ENCODE measurements at places on chromosomes 13 and 19.

DNA sequence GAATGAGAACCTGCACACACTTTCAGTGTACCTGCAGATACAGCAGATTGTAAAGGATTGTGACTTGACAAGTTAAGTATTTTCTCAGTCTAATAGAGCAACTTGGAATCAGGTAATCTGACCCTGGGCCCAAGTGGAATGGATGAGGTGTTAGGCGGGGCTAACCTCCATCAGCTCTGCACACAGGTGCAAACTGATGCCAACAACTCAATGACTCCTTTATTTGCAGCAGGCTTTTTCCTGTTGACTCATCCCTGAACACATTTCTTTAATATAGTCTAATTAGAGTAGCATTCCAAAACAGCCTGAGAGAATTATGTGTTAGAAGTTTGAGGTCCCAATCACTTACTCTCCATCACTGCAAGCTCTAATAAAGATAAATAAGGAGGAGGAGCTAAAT, 48.8 kb downstream of the TPT1 start:
- DNase-seq: peak; percentile 15

DNA sequence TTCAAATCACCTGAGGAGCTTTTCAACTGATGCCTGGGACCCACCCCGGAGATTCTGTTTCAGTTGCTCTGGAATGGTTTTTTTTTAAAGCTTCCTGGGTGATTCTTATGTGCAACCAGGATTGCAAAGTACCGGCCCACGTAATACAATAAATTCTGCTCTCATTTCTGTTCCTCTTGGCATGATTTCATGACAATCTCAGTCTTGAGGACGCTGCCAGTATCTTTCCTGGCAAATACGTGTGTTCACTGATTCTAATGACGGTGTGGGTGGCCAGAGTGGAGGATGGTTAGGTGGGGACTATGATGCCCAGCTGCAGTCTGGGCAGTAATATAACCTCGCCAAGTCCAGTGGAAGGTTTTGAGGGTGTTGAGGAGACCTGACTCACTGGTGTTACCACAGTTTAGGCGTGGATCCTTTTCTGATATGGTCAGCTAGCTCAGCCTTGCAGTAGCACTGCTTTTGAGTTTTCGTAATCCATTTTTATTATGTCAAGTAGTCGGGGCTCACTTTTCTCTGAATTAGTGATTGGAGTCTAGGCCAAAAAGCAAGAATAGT, 49.4 kb downstream of the FAM124A start:
- no peak for DNase-seq

DNA sequence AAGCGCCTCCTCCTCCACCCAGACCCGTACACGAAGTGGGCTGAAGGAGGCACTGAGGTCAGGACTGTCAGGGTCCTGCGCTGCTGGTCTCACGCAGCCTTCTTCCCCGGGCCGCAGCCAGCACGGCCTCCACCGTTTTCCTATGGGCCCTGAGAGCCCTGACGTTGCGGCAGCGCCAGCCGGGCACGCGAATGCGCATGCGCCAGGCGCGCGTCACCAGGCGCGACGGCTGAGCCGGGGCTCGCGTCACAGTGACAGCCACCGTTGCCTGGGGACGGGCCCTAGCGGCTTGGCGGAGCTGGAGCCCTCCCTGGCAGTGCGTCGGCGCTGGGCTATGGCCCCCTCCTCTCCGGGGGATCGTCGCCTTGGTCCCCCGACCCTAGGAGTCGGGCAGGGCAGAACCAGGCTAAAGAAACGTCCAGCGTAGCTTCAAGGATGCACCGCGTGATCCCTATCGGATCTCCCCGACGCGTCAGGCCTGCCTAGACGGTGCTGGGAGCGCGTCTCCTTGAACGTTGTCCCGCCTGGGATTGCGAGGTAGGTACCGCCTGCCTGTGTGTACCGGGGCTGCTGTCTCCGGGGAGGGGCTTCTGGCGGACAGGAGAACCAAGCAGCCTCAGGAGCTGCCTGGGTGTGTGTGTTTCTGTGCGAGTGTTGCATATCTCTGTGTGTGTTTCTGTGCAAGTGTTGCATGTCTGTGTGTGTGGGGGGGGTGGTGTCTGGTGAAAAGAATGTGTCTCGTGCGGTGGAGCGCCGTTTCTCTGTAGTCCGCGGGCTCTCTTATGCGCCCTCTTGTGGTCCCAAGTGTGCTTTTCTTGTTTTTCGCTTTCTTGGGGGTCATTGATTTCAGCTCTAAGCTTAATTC, 43.2 kb downstream of the ZNF571 start:
- peak; percentile 82 for DNase-seq

GRCh38 chr19:813219-814151, 8.3 kb downstream of the PLPPR3 start:
- no peak for DNase-seq

DNA sequence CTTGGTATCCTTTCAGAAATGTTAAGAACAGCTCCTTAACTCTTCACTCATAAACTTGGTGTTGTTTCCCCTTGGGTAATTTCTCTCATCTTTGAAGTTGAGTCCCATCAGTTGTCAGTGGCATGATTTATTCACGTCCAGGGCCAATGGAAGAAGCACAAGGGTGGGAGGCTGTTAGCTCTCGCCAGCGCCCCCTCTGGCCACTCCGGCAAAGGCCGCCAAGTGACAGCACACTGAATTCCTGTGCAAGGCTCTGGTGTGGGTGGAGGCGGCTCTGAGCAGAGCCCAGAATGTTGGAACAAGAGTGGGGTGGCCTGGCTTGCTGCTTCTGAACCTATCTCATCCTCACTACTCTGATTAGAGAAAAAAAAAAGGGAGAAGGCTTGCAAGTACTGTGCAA, 13.1 kb upstream of the MEDAG start:
- DNase-seq: no peak

GRCh38 chr13:106619688-106620555, 52.0 kb upstream of the ARGLU1 start:
- no peak for DNase-seq

- DNase-seq: peak; percentile 63
These were observed 7.6 kb downstream of the PIK3R2 start for GRCh38 chr19:18160493-18160970.

GRCh38 chr13:30325668-30326067, 18.3 kb upstream of the KATNAL1 start:
- DNase-seq: no peak

DNA sequence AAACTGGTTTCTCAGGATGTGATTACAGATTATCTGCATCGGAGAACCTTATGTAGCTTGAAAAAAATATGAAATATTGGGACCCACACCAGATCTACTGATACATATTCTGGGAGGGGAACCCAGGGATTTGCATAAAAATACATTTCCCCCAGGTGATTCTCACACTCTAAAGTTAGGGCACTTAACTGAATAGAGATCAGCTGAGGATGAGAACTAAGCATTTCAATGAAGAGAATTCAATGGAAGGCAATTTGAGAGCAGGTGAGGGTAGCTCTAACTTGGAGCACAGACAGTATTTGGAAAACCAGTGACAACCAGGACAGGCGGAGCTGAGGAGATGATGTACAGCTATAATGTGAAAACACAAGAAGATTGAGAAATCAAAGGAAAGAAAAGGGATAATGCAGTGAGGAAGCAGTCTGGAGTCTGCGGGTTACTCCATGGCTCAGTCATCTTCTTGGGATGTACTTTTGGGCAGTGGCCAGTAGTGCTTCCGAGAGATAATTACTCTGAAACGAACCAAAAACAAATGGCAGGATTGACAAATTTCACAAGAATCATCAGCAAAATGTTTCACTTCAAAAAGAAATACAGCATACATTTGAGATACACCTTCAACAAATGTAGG, 6.1 kb upstream of the OXGR1 start:
- DNase-seq: no peak

- DNase-seq: no peak
These were observed 9.0 kb upstream of the ACSBG2 start for GRCh38 chr19:6126335-6126974.

GRCh38 chr13:41641429-41641828, 184.1 kb downstream of the RGCC start:
- DNase-seq: no peak

DNA sequence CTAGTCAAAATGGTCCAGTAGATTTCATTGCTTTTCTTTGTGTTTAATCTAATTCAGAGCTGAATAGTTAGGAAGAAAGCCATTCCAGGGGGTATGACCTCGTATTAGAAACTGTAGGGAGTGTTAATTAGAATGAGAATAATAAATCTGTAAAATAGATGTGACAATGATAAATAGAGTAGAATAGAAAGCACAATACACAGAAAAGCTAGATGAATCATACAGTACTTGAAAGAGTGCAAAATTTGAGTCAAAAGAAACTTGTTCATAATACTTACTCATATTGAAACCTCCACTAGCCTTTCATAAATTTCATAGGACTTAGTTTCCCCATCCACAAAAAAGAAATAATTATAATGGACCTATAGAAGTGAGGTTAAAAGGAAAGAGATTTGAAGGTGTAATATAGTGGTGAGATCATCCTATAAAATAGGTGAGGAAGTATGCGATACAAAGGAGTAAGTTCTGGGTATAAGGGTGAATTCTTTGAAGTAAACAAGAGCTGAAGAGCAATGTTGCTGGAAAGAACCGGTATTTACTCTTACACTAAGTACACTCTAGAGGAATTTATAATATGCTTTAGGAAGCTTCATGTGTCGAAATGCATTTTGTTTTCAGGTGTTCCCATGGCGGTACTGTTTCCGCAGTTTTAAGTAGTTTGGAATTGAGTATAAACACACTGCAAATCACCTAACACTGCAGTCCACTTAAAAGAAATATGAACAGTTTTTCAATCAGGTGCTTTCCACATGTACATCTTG, 21.9 kb downstream of the PCDH17 start:
- DNase-seq: no peak

GRCh38 chr19:38877781-38878574, at the start of gene RINL:
Gene RINL, minus strand, starts transcription at chr19:38878275. Its CDS starts 1,533 bp downstream, at chr19:38876742.
- DNase-seq: peak; percentile 80

- no peak for DNase-seq
These were observed 10.6 kb downstream of the PLPP2 start for GRCh38 chr19:280541-281009.

- no peak for DNase-seq
These were observed 229.2 kb downstream of the TUBA3C start for GRCh38 chr13:18952225-18953016.

DNA sequence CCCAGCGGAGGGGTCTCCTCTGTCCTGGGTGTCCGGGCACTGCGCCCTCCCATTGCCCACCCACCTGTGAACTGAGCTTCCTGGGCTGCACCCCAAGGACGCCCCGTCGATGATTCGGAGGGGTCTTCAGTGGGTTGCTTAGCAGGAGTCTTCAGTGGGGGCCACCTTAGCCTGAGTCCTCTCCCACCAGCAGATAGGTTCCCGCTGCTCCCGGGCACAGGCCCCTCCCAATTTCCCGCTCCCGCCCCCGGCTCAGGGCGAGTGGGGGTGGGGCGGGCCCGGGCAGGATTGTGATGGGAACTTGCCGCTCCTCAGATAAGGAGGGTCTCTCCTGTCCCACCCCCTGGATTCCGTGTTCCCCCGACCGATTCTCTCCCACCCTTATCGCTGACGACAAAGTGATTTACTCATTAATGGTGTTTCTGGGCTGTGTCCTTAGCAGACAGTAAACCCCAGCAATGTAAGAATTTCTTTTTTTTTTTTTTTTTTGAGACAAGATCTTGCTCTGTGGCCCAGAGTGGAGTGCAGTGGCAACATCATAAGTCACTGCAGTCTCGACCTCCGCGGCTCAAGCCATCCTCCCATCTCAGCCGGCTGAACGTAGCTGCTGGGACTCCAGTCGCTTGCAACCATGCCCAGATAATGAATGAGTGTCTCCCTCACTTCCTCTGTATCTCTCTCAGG, 655 bp upstream of the S1PR5 start:
- no peak for DNase-seq

GRCh38 chr19:33219261-33219815, 6.3 kb downstream of the SLC7A10 start:
- no peak for DNase-seq

- DNase-seq: peak; percentile 95
These were observed 5.8 kb downstream of the FTL start for GRCh38 chr19:48970923-48971395.

GRCh38 chr13:113064000-113064533, 41.5 kb upstream of the F7 start:
- DNase-seq: no peak

GRCh38 chr13:97386801-97387484, 47.0 kb upstream of the RAP2A start:
- DNase-seq: peak; percentile 59

DNA sequence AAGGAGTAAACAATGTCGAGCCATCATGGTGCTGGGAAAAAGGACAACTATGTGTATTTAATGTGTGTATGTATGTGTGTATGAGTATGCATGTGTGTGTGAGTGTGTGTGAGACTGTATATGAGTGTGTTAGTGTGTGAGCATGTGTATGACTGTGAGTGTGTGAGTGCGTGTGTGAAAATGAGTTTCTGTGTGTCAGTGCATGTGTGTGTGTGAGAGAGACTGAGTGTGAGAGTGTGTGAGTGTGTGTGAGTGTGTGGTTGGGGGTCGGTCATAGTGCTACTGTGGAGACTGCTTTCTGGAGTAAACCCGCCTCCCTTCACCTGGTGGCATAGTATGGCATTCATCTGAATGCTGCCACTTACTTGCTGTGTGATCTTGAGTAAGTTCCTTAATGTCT, 567.4 kb downstream of the FGF9 start:
- no peak for DNase-seq

- DNase-seq: no peak
These were observed 75.5 kb downstream of the ALOX5AP start for GRCh38 chr13:30810801-30811200.

DNA sequence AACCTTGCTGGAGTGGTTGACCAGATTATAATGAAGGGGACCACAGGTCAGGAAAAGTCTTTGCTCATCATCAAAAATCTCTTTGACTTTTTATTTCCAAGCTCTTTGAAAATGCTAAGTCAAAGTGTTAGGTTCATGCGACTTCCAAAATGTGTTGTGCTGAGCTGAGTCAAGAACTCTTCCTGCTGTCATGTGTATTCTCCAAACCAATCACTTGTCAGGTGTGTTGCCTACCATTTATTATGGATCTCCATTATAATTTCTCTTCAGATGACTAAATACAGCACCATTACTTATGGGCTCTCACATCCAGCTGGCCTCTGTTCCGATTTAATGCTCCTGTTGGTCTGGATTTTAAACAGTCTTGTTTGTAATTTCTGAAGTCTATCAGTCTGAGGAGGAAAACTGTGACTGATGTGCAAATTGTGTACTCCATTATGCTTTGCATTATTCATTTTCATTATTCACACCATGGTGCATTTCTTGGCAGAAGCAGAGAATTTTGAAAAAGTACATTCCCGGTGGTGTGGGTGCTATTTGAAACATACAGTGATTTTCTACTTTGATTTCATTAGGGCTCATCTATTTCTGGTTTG, 562.5 kb downstream of the LMO7 start:
- DNase-seq: no peak

DNA sequence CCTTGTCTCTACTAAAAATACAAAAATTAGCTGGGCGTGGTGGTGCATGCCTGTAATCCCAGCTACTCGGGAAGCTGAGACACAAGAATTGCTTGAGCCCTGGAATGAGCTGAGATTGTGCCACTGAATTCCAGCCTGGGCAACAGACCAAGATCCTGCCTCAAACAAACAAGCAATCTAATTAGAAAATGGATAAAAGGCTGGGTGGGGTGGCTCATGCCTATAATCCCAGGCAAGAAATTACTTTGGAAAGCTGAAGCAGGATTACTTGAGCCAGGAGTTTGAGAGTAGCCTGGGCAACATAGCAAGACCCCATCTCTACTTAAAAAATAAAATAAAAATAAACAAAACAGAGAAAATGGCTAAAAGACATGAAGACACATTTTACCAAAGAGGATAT, 77.0 kb downstream of the CAB39L start:
- no peak for DNase-seq

- no peak for DNase-seq
These were observed 252.6 kb downstream of the SLITRK5 start for GRCh38 chr13:87923753-87924152.

GRCh38 chr19:42052241-42052863, 17.7 kb downstream of the GRIK5 start:
- DNase-seq: no peak

GRCh38 chr19:10361569-10362011, 18.8 kb downstream of the TYK2 start:
- DNase-seq: no peak

Measured in activated CD8-positive, alpha-beta memory T cell treated with anti-CD3 and anti-CD28 coated beads, Interleukin-2, amount 50 U/mL, for 48 hours (primary cell).